ENCODE measurements at places on chromosomes 7 and 10.

- DNase-seq, result no peak
Measured at GRCh38 chr10:63213489-63213888, 80.4 kb downstream of the NRBF2 start.

- peak; percentile 65 for DNase-seq
Measured at GRCh38 chr10:104308439-104308903, 29.8 kb downstream of the ITPRIP start.

GRCh38 chr7:55557666-55558188, 14.6 kb downstream of the VOPP1 start:
- no peak for DNase-seq

- no peak for DNase-seq
Measured at GRCh38 chr10:31123946-31124345, 92.3 kb upstream of the ZNF438 start.

GRCh38 chr7:44145969-44146911, 5.1 kb upstream of the MYL7 start:
- no peak for DNase-seq

DNA sequence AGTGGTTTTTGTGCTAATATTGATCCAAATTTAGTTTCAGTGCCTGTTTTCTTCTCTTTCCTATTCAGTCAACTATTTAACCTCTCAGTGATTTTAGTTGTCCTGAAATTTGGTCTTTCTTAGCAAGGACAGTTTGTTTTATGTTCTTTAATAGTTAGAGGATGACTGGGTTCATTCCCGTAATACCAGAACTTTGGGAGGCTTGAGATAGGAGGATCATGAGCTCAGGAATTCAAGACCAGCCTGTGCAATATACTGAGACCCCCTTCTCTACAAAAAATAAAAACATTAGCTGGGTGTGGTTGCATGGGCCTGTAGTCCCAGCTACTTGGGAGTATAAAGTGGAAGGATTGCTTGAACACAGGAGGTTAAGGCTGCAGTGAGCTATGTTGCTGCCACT, 148.3 kb downstream of the EXOC4 start:
- DNase-seq, result no peak

DNA sequence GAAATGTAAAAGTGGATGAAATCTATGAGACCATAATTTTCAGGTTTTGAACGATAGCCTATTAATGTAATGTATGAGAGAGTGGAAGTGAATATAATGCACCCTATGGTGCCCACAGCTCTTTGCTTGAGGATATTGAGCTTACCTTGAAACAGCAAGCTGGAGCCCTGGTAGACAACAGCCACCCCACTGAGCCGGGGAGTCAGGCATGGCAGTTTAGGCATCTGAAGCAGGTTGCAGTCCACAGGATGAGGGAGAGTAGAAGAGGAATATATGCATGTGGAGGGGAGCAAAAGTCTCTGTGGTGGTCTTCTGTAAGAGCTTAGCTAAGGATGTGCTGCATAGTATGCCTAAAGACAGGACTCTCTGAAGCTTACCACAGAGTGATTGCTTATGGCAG, 817.3 kb downstream of the DNAJB9 start:
- no peak for DNase-seq

- DNase-seq, result no peak
Measured at GRCh38 chr7:30522159-30522558, 17.5 kb upstream of the GGCT start.

DNA sequence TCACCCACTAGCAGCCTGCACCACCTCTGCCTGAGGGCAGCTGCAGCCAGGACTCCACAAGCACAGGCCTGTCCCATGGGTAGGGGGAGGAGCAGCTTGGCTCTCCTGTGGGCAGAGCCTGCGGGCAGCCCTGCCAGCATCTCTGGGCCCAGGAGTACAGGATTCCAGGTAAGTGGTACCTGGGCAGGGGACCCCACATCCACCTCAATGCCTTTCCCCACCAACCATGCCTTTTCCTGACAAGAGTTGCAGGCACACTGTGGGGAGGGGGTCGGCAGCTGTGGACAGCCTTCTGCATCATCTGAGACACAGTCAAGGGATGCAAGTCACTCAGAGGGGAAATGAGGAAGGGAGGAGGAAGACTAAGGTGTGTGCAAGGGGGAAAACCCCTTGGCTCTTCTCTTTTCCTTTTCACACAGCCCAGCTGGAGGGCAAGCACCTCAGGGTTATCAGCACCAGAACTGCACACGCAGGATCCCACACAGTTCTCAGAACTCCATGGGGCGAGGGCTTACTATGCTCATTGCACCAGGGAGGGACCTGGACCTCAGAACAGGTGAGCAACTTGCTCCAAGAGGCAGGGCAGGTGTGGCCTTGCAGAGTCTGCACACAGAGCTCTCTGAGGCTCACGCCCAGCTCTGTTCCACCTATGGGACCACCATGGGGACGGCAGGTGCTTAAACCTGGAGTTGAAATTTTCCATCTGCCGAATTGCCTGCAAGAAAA, 16.5 kb upstream of the ANTXRL start:
- DNase-seq, result peak; percentile 57

DNA sequence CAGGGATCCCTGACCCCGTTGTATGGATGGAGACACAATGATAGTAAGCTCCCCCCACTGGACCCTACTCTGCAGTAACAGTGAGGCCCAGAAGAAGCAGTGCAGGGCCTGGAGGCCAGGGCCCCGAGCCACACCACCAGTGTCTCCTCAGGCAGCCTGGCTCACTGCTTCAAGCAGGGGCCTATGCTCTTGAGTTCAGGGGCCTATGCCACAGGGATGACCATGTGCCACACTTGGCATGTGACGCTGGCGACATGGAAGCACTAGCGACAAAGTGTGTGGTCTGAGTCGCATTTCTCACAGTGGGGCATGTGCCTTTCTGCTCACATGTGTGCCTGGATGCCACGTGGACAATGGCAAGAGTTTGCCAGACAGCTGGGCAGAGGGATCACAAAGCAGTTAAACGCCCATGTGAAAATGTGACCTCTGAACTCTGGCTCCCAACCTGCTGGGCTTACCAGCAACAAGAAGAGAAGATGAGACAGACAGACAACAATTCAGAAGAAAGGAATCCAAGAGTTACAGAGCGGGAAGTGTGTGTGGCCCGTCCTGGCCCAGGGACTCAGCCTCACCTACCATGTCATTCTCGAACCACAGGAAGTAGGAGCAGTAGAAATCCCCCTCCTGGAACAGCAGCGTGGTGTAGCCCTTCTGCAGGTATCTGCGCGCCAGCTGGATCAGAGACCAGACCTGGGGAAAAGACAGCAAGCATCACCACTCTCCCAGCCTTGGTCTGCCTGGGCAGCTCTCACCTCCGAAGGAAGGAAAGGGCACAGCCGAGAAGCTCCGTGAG, 4.7 kb upstream of the PYROXD2 start:
- DNase-seq, result no peak

DNA sequence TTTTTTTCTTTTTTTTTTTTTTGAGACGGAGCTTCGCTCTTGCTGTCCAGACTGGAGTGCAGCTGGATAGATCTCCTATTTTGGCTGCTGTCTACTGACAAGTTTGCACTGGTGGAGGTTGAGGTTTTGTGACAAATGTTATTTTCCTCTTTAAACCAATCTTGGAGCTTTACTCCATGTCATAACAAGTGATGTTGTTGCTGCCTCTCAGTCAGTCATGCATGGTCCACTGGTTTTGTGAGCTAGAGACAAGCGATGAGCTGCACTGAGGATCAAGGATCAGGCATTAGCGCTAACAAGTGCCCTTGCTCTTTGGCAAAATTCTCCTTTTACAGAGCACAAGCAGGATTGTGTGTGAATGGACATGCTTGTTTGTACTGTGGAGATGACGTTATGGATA, 805 bp upstream of the WDFY4 start:
- DNase-seq, result no peak

- DNase-seq, result peak; percentile 63
Measured at GRCh38 chr7:7944619-7945282, 23.8 kb upstream of the GLCCI1 start.
